ENCODE measurements at places on chromosomes 6 and 20.

DNA sequence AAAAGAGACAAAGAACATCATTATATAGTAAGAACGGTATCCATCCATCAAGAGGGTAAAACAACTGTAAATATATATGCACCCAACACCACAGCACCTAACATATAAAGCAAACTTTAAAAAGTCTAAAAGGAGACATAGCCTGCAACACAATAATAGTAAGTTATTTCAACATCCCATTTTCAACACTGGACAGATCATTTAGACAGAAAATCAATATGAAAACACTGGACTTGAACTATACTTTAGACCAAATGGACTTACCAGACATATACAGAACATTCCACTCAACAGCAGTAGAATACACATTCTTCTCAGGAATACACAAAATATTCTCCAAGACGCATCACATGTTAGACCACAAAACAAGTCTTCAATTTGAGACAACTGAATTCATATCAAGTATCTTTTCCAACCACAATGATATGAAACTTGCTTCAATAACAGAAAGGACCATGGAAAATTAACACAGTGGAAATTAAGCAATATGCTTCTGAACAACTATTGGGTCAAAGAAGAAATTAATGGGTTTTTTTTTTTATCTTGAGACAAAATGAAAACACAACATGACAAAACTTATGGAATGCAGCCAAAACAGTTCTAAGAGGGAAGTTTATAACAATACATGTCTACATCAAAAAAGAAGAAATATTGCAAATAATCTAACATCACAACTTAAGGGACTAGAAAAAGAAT lies 23.9 kb upstream of the ASF1A start:
- DNase-seq, result no peak

DNA sequence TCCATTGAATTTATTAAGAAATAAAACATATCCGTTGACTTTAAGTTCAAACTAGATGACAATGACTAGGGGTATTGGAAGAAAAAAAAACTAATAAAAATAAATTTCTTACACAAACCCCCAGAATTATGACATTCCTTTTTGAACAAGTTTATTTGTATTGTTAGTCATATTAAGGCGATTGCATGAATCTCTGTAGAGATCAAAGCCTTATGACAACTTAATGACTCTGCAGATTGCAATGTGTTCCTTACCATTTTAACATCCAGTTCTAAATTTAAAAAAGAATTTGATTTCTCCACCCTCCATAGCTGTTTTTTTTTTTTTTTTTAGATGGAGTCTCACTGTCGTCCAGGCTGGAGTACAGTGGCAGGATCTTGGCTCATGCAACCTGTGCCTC lies 189.8 kb upstream of the CEP162 start:
- DNase-seq, result no peak

DNA sequence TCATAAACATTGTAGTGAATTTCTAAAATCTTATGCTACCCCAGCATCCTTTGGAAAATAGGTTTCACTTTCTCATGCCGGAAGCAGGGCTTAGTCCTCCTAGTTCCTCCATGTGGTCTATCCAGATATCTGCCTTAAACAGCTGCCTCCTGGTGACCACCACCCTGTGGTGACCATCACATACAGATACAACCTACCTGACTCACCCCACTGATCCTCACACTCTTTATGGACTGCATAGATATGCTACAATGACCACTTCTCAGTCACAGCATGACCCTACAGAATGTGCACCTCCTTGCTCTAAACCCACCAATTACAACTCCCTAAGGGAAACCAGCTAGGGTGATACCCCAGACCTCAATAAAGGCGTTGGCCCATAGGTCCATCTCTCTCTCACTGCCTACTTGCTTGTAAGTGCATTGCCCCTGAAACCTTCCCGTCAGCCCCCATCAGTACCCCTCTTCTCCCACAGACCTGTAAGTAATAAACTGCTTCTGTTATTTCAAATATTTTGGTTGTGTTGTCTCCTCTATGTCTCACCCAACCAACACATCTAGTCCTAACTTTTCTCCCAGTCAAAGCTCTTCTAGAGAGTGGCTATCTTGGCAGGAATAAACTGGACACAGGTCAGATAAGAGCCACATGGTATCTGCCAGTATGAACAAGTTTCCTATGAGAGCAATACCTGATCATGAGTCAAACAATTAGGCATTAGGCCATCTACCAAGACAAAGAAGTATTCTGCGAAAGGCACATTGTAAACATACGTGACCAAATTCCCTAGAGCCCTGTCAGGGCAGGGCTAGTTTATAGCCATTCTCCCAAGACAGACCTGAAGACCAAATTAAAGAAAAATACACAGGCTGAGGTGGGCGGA lies 39.4 kb upstream of the PLEKHG1 start:
- DNase-seq, result no peak

DNA sequence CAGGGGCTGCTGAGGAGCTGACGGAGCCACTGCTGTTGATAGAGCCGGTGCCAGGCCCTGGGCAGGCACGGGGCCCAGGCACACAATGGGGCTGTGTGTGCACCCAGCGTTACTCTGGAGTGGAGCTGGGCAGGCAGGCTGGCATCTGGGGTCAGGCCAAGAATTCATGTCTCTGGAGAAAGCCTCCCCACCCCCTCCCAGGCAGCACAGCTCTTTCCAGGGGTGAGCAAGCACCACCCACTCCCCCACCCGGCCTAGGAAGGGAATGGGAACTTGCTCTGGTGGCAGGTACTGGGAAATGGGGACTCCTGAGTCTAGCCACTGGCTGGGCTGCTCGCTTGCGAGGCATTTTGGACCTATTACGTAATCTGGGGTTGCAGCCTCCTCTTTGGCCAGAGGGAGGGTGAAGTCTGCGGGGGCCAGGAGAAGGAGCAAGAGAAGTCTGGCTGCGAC lies 22.7 kb downstream of the TFEB start:
- no peak for DNase-seq

DNA sequence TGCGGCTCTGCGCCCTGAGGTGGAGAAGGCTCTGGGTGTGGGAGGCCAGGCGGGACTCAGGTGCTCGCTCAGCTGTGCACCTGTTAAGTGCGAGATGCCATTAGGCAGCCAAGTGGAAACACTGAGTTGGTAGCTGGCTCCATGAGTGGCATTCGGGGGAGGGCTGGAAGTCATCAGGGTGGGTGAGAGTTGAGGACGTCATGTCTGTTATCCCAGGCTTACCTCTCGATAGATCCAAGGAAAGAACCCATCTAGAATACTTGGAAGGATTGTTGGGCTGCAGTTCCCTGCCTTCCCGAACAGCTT lies 41.3 kb downstream of the TAF8 start:
- no peak for DNase-seq

DNA sequence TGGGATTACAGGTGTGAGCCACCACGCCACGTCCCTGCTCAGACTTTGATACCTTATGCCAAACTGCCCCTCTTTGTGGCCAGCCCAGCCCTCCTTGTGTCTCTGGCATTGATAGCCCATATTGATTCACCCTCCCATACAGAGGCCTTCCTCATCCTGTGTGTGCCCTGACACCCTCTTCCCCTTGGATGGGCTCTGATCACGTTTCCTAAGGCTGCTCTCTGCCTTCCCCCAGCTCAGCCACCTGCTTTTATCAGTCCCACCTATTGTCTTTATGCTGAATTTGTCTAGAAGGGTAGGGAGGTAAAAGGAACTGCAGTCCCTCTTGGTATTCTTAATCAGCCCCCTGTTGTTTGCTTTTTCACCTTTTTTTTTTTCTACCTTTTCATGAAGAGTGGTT lies 95.9 kb downstream of the CDKAL1 start:
- no peak for DNase-seq

DNA sequence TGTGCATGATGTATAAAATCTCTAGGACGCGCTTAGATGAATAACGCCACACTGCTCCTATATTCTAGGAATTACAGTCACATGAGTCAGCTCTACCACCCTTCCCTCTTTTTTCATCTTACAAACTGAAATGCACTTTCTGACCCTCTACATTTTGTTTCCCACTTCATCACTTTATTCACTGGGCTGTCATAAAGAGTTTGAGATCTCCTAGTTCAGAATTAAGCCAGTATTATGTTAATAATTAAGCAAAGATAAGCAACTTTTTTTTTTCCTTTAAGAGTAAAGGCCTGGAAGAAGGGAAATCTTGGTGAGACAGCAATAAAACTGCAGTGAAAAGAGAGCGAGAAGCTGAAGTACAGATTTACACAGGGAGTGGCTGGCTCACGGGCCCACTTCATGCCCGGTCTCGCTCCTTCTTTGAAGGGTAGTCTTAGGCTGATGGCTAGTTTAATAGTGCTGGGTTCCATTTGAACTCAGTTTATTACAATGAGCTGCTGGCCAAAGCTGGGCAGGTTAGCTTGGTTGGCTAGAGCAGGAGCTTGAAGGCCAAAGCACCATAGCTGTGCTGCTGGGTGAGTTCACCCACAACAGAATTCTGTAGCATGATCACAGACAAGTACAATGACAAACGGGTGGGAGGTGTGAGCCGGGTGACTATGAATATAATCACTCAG lies 110.6 kb downstream of the MAP7 start:
- DNase-seq, result no peak

- no peak for DNase-seq
These were observed 138.5 kb upstream of the SOX4 start for GRCh38 chr6:21455071-21455470.

GRCh38 chr6:39353698-39354315 lies 31.3 kb upstream of the KCNK16 start:
- no peak for DNase-seq

DNA sequence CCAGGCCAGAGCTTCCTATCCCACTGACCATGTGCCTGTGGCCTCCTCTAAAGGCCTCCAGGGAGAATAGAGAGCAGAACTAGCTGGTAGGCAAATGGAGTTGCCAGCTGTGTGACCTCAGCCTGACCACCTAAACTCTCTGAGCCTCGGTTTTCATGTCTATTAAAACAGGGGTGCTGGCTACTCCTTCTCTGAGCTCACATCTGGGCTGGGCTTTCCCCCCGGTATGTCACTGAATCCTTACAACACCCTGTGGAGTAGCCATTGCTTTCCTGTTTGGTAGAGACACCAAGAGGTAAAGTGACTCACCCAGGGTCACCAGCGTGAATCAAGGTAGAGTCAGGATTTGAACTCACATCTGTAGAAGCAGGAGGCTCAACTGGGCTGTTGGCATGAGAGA lies 132.1 kb downstream of the JPH2 start:
- DNase-seq, result no peak

DNA sequence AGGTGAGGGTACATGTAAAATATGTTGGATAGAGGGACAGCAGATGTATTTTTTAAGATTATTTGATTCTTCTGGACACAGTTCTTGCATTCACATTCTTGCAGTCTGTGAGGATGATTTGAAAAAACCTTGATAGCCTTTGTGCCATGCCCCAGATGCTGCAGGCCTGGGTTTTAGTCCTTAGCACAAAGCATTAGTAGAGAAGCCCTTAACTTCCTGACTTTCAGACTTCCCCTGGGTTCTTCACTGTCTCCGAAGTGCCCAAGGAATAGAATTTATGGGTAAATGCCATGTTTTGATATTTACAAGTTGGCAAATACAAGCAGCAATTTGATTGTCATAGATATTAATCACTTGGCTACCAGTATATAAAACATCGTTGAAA lies 67.6 kb upstream of the SUPT3H start:
- DNase-seq, result no peak

GRCh38 chr6:165223101-165223500 lies 86.3 kb downstream of the C6orf118 start:
- DNase-seq, result no peak

GRCh38 chr6:29734046-29735018 lies 11.1 kb downstream of the HLA-F start:
- no peak for DNase-seq

GRCh38 chr6:160378882-160379281 lies 30.7 kb downstream of the SLC22A3 start:
- DNase-seq, result no peak

DNA sequence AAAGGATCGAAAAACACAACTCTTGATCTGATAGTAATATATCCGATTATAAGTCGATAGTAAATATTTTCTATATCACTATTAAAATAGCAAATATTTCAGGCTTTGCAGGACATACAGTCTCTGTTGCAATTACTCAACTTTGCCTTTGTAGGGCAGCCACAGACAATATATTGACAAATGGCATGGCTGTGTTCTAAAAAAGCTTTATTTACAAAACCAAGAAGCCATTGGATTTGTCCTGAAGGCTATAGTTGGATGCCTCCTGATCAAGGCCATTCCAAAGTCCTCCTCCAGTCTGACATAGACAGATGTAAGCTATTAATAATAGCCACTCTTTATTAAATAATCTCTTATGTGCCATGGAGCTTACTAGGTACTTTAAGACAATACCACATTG lies 5.9 kb downstream of the OCSTAMP start:
- DNase-seq, result no peak

DNA sequence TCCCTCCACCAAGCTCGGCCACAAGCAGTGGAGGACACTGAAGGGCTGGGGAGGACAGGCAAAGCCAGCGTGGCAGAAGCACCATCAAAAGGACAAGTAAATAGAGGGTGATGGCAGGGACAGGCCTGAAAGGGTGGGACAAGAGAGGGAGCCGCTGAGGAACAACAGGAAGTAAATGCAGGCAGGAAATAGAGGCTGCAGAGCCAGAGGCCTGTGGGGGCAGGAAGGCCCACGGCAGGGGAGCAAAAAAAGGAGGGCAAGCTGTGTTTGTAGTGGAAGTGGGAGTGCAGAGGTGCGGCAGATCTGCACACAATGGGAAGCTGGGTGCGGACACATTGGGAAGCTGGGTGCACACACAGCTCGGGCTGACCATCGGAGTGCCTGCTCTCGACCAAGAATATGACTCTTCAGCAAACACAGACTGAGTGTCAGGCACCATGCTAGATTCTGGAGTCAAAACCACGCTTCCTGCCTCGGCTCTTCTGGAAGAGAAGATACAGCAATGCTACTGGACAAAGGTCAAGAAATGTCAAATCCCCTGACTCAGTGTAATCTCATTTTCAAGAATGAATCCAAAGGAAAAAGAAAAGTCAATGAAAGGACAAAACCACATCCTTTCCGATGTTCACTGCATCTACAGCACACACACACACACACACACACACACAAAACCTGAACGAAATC lies 40.4 kb upstream of the RAB22A start:
- no peak for DNase-seq

GRCh38 chr6:33738153-33738552 lies 8.6 kb downstream of the IP6K3 start:
- DNase-seq, result no peak

GRCh38 chr6:113805173-113805790 lies 51.9 kb upstream of the MARCKS start:
- DNase-seq, result no peak

DNA sequence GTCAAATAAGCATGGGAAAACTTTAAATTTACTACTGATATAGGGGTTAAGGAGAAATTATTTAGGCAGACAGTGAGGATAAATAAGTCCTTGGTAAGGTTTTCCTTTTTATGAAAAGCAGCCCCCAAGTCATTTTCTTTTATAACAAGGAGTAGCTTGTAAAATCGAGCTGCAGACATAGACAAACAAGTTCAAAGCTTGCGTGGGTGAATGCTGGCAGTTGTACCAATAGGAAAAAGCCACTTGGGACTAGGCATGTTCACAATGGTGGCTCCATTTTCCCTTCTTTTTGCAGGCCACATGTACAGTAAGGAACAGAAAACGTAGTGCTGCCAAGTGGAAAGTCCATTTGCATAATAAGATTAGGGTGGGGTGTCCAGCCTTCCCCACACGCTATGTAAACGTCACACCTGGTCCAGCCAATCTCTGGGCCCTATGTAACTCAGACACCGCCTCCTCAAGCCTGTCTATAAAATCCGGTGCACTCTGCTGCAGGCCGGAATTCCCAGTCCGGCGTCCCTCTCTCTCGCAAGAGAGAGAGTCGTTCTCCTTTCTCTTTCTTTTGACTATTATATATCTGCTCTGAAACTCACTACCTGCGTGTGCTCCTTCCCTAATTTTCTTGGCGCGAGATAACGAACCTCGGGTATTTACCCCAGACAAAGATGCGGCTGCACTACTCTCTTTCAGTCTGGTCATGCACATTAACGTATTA lies 217.1 kb upstream of the MAN1A1 start:
- no peak for DNase-seq

Data from natural killer cell treated with Interleukin-12 subunit alpha and Interleukin-12 subunit beta and Interleukin-15 and Interleukin-18, amount 100 ng/mL, for 72 hours (primary cell).